ENCODE measurements at places on chromosomes 6 and 20.

GRCh38 chr6:3707024-3707423 lies 44.5 kb downstream of the PXDC1 start:
- no peak for DNase-seq

GRCh38 chr6:44782892-44783291 lies 395.4 kb downstream of the CDC5L start:
- DNase-seq, result no peak

GRCh38 chr20:53032478-53032932 lies 60.3 kb downstream of the TSHZ2 start:
- peak; percentile 0 for DNase-seq

GRCh38 chr20:62008643-62009183 lies 57.0 kb downstream of the TAF4 start:
- DNase-seq, result no peak

GRCh38 chr6:162622572-162622971 lies 105.0 kb downstream of the PRKN start:
- DNase-seq, result no peak

DNA sequence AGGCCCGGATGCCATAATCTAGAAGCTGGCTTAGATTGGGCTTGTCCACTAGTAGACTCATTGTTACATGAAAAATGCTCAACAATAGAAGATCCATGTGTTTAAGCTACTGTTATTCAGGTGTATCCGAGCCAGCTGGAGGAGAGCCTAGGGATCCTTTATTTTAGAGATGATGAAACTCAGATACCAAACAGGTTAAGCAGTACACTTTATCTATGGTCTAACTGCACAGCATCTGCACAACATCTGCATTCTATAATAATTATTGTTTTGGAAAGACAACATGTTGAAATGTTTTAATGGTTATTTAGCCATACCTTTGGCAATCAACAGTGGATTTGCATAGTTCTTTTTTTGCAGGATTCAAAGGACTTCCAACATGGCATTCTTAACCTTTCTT lies 134.1 kb downstream of the RFPL4B start:
- DNase-seq, result no peak

- no peak for DNase-seq
Observed at GRCh38 chr6:142912125-142912524, 32.9 kb downstream of the HIVEP2 start.

GRCh38 chr20:22579119-22579427 lies 5.3 kb downstream of the FOXA2 start:
- DNase-seq, result no peak

DNA sequence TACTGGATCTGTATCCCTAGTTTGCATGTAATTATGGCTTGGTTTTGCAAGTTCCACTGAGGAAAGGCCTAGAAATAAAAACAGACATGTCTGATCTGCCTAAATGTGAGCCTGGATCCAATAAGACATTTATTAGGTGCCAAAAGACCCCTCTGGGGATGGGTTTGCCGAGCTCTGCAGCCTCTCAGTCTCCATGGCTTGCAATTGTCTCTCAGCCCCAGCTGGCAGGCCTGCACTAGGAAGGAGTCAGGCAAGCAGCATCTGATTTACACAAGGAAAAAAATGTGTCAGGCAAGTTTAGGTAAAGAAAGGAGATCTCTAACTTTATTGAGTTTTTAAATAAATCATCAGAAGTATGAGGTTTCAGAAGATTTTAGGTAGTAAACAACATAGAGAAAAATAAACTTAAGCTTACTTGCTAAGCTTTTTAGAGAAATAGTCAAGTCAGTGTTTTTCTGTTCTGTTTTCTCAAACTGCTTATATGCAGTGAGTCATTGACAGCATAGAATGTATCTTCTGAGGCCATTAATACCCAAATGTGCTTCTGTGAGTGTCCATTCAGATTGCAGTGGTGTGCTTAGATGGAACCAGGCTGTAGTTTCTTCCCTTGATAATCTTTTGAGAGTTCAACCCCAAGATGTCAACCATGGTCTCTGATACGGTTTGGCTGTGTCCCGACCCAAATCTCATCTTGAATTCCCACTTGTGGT lies 121.0 kb downstream of the FHL5 start:
- no peak for DNase-seq

GRCh38 chr6:2986722-2987221 lies 12.9 kb upstream of the NQO2 start:
- DNase-seq, result peak; percentile 46

- peak; percentile 94 for DNase-seq
Observed at GRCh38 chr6:4320860-4321259, 185.5 kb upstream of the ECI2 start.

GRCh38 chr20:50574586-50574985 lies 64.4 kb downstream of the PTPN1 start:
- DNase-seq, result no peak

GRCh38 chr6:1436334-1437306 lies 47.2 kb downstream of the FOXF2 start:
- DNase-seq, result peak; percentile 86

DNA sequence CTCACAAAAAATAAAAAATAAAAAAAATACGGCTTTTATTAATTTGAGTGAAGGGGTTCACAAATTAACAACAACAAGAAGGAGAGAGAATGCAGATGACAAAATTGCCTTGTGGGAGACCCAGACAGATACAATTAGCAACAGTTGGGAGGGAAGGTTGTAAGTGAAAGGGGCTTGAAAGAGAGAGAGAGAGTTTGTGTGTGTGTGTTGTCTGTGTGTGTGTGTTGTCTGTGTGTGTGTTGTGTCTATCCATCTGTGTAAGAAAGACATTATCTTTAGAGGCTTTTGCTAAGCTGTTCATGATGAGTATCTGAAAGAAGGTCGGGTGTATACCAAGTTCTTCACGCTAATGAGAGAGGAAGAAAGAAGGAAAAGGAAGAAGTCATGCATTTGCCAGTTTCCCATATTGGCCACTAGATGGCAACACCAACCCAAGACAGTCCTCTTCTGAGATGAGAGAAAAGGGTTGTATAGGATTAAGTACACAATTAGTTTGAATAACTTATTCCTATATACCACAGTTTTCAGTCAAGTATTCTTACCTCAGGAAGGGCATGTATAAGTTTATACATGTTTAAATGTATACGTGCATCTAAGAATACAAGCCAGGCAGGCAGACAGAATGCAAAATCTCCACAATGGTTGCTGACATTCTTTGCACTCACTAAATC lies 63.7 kb upstream of the CD2AP start:
- DNase-seq, result peak; percentile 87

GRCh38 chr20:14012671-14013070 lies 17.4 kb downstream of the MACROD2 start:
- no peak for DNase-seq

DNA sequence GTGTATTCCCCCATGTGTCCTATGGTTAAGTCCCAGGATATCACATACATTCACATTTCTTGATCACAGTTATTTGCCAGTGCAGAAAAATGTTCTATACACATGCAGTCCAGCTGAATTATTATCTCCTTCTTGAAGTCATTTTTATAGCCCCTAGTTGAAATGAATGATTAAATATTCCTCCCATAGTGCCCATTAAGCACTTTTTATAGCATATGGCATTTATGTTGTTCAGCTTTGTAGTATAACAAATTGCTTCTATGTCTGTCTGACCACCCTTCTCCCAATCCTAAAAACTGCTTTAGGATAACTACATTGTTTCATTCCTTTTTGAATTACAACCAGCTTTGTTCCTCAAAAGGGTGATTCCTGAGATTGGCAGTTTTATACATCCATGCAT lies 123.5 kb downstream of the ADGRB3 start:
- DNase-seq, result no peak

GRCh38 chr20:21706261-21707195 lies 1.1 kb downstream of the PAX1 start:
- DNase-seq, result no peak

DNA sequence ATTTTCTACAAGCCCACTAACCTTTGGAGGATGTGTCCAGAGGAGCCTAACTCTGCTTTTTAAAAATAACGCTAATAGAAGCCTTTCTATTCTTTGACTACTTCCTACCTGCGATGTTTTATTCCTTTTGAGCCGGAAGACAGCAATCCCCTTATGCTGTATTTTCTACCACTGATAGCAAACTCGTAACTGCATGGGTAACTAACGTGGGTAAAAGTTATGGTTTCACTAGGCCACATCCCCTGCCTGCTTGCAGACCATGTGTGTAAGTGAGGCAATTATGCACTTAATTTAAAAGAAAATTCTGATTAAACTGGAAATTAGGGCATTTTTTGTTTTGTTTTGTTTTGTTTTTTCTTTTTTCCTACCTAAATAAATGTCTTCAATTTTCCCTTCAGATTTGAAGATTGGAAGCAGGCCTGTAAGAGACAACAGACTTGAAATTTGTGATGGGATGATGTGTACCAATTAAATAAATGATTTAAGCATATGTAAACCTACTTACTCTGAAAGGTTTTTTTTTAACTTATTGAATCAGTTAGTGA lies 931 bp downstream of the UFL1 start:
- peak; percentile 38 for DNase-seq

DNA sequence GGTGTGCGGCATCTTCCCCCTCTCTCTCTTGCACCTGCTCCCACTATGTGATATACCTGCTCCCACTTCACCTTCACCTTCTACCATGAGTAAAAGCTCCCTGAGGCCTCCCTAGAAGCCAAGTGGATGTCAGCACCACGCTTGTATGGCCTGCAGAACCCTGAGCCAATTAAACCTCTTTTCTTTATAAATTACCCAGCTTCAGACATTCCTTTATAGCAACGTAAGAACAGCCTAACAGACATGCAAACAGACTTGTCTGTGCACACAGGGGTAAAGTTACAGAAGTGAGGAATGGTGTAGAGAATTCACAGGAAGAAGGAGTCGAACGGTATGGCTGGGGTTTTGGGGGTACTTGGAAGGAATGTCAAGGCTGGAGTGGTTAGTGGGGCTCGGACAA lies 14.8 kb upstream of the TGM2 start:
- DNase-seq, result no peak

DNA sequence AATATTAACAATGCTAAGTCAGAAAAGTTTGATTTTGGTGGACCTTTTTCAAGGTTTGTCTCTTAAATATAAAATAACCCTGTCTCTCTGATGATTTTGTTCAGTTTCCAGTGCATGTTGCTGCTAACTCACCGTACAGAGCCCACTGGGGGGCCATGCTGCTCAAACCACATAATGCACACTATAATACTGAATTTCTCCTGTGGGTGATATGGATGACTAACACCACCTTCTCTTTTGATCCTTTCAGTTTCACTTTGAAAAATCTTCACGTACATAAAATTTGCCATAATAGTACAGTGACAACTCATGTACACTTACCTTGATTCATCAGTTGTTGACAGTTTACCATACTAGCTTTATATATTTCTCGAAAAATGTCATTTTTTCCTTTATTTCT lies 506.6 kb upstream of the MAN1A1 start:
- DNase-seq, result peak; percentile 0

DNA sequence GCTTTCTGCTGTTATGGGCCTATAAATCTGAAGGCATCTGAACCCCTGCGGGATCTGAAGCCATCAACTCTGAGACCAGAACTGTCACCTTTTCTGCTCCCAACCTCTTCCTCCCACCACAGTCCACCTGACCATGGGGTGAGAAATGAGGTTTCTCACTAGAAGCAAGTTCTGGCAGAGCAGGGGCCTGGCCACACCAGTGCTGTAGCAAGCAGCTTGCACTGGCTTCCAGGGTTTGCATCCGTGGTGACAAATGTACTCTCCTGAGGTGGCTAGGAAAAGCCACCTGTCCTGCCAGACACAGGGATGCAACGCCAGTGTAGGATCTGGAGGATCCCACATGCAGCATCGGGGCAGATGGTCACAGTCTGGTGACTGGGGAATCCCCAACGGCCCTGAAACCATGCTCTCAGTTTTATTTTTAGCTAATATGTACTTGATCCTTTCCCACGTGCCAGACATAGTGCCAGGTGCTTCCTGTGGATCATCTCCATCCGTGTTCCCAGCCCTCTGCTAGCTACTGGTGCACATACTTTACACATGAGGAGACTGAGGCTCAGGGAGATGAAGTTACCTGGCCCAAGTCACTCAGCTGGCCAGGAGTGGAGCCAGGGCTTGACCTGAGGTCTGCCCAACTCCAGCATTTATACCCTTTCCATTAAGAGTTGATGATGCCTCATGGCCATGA lies 122.1 kb upstream of the SPACA1 start:
- no peak for DNase-seq

- no peak for DNase-seq
Observed at GRCh38 chr6:32050562-32050961, 12.3 kb downstream of the CYP21A2 start.

GRCh38 chr6:16594849-16595248 lies 166.4 kb downstream of the ATXN1 start:
- DNase-seq, result no peak

GRCh38 chr6:47034926-47035325 lies 7.2 kb downstream of the ADGRF1 start:
- DNase-seq, result peak; percentile 99

DNA sequence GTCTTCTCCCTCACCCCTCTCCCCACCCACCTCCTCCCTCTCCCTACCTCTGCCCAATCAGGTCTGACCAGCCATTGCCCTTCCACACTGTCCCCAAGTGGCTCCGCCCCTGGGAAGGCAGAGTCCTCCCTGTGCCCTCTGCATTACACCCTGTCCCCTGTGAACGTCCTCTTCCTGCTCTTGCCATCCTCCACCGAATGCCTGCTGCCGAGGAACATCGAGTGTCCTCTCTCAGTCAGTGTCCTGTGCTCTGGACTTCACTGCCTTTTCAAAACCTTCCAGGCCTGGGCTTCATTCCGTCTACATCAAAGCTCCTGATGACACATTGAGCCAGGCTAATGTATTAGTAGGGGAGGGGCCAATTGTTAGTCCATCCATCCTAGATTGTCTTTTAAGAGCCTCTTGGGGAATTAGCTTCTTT lies 3.3 kb upstream of the PACSIN1 start:
- DNase-seq, result peak; percentile 15

GRCh38 chr6:34237722-34238584 lies 1.3 kb downstream of the HMGA1 start:
- peak; percentile 31 for DNase-seq

DNA sequence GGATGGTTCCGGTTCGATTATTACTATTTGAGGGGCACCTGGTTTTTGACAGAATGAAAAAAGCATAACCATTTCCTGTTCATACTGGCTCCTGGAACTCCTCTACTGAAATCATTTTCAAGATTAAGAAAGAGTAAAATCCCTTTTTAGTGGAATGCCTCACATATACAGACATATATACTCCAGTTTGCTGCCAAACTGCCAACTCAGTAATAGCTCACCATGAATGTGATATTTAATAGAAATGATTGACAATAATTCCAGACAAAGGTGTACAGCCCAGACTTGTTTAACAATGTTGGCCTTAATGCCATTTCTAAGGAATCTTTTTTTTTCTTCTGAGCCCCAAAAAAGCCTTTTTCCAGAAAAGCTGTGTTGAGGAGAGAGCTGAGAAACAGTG lies 93.1 kb downstream of the JAG1 start:
- no peak for DNase-seq

DNA sequence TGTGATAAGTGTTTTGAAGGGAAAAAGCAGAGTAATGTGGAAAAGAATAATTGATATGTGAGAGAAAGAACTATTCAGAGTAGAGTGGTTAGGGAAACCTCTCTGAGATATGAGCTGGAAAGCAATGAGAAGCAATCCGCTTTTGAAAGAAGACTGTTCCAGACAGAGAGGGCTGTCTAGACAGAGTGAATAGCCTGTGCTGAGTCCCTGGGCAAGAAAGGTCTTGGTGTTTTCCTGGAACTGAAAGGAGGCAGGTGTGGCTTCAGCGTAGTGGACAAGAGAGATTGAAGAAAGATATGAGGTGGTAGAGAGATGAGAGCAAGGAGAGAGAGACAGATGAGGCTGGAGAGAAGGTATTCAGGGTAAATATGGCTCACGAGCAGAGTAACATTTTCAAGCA lies 190.8 kb downstream of the UBE3D start:
- no peak for DNase-seq

All from choroid plexus epithelial cell (primary cell).